ENCODE measurements at places on chromosomes 12 and 14.
A peak's percentile ranks its signal among the peaks of the same experiment; 100 is the strongest.

DNA sequence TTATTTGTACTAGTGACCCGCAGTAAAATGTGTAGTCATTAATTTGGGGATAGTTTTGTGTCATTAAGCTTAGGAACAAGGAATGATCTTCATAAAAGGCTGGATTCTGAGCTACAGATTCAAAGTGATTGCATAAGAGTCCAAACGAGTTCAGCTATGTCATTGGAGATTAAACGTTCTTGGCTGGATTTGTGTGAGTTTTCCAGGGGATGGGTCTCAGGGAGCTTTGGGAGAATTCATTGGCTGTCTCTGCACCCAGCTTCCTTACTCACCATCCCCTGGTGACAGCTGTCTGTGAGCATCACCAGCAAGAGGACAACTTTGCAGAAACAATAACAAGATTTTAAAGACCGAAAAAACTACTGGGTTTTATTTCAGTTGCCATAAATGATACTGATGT, 130.4 kb downstream of the DAAM1 start:
- DNase-seq = no peak

GRCh38 chr14:104144911-104145825, 6.8 kb downstream of the KIF26A start:
- no peak for DNase-seq

GRCh38 chr12:118374126-118374725, 1.5 kb upstream of the TAOK3 start:
- no peak for DNase-seq

- no peak for DNase-seq
These were observed 230.9 kb upstream of the NOVA1 start for GRCh38 chr14:26828741-26829140.

DNA sequence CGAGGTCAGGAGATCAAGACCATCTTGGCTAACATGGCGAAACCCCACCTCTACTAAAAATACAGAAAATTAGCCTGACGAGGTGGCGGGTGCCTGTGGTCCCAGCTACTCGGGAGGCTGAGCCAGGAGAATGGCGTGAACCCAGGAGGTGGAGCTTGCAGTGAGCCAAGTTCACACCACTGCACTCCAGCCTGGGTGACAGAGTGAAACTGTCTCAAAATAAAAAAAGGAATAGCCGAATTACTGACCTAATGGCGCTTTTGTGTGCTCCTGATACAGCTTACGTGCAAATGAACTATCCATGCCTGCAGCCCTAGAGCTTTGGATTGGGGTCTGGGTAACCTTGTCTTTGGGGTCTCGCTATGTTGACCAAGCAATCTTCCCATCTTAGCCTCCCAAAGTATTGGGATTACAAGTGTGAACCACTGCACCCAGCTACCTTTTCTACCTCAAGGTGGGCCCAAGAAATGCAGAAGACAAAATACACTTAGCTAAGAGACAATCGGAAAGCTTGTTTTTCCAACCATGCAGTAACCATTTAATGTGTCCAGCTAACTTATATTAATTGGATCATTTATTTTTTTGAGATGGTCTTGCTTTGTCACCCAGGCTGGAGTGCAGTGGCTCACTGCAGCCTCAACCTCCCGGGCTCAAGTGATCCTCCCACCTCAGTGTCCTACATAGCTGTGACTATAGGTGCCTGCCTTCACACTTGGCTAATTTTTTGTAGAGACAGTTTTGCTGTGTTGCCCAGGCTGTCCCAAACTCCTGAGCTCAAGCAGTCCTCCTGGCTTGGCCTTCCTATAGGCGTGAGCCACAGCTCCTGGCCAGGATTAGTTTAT, 5.5 kb downstream of the PABPN1 start:
- no peak for DNase-seq

DNA sequence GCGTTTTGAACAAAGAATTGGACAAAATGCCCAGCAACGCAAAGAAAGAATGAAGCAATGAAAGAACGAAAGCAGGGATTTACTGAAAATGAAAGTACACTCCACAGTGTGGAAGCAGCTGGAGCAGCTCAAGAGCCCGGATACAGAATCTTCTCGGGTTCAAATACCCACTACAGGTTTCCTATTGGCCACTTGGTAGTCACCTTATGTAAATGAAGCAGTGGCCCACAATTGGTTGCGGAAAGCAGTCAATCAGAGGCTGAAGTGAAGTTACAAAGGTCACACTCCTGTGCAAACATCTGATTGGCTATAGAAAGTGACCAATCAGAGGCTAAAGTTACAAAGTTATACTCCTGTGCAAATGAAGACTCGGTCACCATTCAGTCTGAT, 15.0 kb upstream of the PPP1R13B start:
- DNase-seq = no peak

DNA sequence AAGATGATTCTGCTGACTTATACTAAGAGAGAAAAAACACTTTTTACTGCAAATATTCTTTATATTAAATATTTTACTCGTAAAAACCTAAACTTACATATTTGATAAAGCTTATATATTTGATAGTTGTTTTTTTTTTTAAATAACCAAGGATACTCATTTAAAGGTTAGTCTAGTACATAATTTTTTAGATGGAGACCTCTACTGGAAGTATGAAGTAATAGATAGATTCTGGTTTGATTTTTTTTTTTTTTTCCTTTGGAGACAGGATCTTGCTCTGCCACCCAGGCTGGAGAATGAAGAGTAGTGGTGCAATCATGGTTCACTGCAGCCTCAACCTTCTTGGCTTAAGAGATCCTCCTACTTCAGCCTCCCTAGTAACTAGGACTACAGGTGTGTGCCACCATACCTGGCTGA, 16.4 kb downstream of the ARID2 start:
- no peak for DNase-seq

DNA sequence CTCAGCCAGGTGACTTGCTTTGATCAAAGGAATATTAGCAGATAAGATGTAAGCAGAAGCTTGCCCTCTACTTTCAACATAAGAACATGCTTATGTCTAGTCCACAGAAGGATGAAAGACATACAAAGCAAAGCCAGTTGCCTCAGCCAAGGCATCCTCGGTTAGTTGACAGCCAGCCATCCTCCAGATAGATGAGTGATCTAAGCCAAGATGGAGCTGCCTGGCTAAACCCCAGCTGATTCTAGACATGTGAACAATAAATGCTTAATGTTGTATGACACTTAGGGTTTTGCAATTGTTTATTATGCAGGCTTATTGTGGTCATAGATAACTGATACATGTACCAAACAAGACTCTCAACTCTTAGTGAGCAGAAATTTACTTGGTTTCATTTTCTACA, 157.6 kb upstream of the TMTC2 start:
- no peak for DNase-seq

- no peak for DNase-seq
These were observed 770.4 kb upstream of the STXBP6 start for GRCh38 chr14:25820368-25820767.

- DNase-seq = no peak
These were observed 98.9 kb downstream of the PRKCH start for GRCh38 chr14:61420326-61420725.

DNA sequence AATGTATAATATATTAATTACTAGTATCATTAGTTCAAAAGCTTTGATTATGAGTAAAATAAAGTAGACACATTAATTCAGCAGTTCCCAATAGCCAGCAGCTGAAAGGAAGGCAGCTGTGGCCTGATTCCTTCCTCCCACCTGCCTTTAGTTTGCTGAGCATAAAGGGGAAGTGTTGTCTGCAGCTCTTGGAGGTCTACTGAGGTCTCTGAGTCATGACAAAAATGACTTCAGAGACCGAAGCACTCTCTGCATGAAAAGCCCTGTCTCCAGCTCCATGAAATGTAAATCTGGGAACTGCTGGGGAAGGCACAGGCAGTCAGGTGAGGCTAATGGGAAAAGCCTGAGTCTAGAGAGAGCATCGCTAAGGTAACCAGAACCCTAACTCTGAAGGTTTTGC, 165.4 kb downstream of the NRXN3 start:
- no peak for DNase-seq

GRCh38 chr14:77615361-77616132, 890 bp downstream of the SPTLC2 start:
- DNase-seq = peak; percentile 34

GRCh38 chr12:53820514-53821306, 68.9 kb upstream of the CISTR start:
- no peak for DNase-seq

GRCh38 chr14:24900269-24901100, 149.5 kb downstream of the STXBP6 start:
- no peak for DNase-seq
